ENCODE measurements at places on chromosomes 13 and 19.
A peak's percentile ranks its signal among the peaks of the same experiment; 100 is the strongest.

DNA sequence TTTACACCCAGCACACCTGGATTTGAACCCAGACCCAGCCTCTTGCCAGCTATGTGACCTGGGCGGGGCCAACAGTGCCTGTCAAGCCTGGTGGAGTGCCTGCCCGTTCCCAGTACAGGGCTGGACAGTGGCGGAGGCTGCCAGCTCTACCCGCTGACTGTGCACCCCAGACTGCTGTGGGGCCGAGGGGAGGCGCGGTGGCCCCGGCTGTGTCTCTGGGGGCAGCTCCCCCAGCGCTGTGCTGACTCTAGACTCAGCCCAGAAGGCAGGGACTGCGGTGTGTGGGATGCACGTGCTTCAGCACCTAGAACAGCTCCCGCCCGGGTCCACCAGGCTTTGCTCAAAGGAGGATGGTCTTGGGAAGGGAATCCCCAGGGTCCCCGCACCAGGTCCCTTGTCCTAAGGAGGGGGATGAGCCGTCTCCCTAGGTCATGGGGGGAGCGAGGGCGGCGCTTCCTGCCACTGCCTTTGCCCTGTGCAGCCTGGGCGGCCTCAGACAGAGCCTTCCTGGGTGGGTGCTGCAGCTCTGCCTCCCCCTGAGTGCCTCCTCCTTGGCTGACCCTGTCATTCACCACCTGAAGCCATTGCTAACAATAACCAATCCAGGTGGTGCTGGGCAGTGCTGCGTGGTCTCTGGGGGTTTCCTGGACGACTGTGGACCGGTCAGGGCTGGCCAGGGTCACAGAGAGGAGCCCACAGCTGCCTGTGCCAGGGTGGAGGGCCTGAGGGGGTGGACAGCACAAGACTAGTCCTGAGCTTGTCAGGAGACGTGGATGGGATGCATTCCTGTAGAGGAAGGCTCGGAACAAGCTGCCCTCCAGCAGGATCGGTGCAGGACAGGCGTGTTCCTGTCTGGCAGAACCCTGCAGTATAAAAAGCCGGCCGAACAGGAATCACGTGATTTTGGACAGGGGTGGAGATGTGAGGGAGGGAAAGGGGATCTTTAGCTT, 18.6 kb downstream of the TMEM255B start:
- no peak for DNase-seq

DNA sequence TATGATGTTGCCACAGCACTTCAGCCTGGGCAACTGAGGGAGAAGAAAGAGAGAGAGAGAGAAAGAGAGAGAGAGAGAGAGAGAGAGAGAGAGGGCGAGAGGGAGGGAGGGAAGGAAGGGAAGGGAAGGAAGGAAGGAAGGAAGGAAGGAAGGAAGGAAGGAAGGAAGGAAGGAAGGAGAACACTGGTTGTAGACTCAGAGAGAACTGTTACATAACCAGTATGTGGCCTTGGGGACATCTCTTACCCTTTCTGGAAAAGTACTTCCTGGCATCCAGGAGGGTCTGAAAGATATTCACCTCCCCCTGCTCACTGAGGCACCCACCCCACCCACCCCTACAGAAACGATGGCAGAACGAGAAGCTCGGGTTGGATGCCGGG, 2.7 kb upstream of the ARHGEF1 start:
- DNase-seq = no peak

GRCh38 chr19:48493718-48494401, 17.8 kb downstream of the LMTK3 start:
- no peak for DNase-seq

DNA sequence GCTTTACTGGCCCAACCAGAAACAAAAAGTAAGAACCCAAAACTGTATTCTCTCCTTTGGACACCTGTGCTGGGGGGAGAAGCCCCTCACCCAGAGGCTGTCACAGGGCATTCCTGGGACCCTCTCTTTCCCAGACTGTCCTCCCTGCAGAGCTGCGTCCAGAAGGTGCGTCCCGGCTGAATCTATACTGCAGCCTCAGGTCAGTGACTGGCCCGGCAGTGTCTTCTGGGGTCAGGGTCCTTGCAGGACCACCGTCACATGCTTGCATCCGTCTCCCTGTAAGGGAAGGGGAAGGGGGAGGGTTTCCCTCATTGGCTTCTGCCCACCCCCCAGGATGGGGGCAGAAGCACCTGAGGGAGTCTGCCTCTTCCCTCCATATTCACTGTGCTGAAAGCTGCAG, 76.5 kb downstream of the ATP11A start:
- no peak for DNase-seq

- no peak for DNase-seq
Observed at GRCh38 chr13:29530901-29531300, 64.6 kb downstream of the SLC7A1 start.

GRCh38 chr19:1283207-1283916, 2.3 kb upstream of the EFNA2 start:
- DNase-seq = no peak

GRCh38 chr19:55027472-55028337, 10.4 kb downstream of the GP6 start:
- DNase-seq = no peak

DNA sequence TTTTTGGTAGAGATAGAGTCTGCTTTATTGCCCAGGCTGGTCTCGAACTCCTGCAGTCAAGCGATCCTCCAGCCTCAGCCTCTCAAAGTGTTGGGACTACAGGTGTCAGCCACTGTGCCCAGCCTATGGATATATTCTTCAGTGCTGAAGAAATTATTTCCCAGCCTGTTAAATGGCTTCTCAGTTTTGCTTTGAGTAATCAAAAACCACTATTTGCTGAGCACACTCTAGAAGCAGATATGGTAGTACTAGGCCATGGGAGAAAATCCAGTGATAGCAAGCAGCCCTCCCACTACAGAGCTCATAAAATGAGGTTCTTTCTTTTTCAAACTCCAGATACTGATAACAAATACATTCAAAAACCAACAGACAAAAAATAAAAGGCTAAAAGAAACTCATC, 80.6 kb upstream of the CLDN10 start:
- no peak for DNase-seq

- DNase-seq = no peak
Observed at GRCh38 chr19:30916238-30916637, 433.0 kb downstream of the TSHZ3 start.

GRCh38 chr13:98697791-98698190, 54.7 kb downstream of the SLC15A1 start:
- DNase-seq = no peak

- DNase-seq = no peak
Observed at GRCh38 chr13:43244481-43244880, 221.1 kb downstream of the DNAJC15 start.

DNA sequence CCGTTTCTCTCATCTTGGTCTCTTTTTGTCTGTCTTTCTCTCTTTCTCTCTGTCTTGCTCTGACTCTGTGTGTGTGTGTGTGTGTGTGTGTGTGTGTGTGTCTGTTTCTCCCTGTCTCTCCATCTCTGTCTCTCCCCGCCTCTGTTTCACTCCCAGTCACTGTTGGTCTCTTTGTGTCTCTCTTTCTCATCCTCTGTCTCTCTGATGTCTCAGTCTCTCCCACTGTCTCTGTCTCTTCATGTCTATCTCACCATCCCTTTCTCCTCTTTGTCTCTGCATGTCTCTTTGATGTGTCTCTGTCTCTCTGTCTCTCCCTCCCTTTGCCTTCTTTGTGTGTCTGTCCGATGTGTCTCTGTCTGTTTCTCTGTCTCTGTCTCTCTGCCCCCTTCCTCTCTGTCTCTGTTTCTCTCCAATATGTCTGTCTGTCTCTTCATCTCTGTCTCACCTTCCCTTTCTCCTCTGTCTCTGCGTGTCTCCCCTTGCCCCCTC, 2.5 kb downstream of the NFIC start:
- DNase-seq = no peak

DNA sequence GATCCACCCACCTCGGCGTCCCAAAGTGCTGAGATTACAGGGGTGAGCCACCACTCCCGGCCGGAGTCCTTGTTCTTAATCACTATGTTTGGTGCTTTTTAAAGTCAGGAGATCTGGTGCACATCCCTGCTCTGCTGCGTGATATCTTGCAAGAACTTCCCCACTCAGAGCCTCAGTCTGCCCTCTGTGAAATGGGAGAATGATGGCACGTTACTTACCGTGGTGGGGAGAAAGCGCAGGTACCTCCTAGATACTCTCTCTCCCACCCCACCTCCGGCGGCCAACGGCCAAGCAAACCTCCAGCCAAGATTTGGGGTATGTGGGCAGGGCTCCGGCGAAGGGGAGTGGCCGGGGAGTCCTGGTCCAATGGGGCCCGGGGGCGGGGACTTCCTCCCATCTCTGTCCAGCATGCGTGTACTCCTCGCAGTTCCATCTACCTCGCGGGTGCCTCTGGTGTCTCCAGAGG, at the start of gene RYR1:
TSS of gene RYR1 (plus strand) at position 424 of the 466 bp plus-strand sequence. CDS start 139 bp downstream, outside the sequence.
- peak; percentile 79 for DNase-seq

- DNase-seq = no peak
Observed at GRCh38 chr13:47046706-47047105, 149.9 kb upstream of the HTR2A start.

- no peak for DNase-seq
Observed at GRCh38 chr13:67642657-67643056, 412.5 kb upstream of the PCDH9 start.

DNA sequence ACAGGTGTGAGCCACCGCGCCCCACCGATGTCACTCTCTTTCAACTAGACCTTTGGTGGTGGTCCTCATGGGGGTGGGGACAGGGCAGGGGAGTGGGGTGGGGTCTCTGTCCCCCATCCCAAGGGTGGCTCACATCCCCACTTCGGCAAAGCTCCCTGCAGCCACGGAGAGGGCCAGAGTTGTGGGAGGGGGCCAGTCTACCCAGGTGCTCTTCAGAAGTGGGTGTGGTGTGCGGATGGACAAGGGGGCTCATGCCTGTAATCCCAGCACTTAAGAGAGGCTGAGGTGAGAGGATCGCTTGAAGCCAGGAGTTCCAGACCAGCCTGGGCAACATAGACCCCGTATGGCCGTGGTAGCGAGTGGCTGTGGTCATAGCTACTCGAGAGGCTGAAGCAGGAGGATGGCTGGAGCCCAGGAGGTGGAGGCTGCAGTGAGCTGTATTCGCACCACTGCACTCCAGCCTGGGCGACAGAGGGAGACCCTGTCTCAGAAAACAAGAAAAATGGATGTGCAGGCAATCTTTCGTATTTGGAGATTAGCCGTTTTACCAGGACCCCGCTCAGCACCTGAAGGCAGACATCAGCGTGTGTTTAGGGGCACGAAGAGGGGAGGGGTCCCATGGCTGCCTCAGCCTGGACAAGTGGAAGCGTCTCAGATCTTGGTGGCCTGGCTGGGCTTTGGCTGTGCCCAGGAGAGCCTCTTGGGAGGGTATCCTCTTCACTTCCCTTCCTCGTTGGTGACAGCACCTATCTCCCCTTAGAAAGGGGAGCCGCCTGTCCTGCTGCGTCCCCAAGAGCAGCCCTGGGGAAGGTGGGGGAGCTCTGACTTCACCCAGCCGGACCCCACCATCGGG, 846 bp downstream of the TGFBR3L start:
- no peak for DNase-seq

DNA sequence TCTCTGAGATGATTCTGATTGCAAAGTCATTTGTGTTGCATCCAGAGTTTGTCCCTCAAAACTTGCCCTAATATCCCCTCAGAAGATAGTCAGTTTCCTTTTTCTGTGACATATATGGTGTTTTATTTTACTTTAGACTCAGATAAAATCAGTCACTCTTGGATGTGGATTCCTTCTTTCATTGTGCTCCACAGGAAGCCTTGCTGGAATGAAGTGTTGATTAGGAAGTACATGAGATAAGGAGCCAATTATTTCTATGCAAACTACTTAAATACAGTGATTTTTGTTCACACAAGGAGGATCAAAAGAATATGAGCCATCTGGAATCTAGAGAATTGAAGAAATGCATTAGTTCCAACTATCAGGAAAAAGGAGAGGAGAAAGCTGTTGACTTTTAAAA, 107.6 kb upstream of the RXFP2 start:
- DNase-seq = no peak

GRCh38 chr19:33606556-33606955, 15.2 kb upstream of the CHST8 start:
- no peak for DNase-seq

GRCh38 chr13:77918391-77919245, at the start of gene EDNRB:
Gene EDNRB (minus strand): TSS chr13:77918831. CDS start chr13:77918573, 258 bp downstream.
- peak; percentile 15 for DNase-seq

GRCh38 chr13:30810261-30810701, 74.9 kb downstream of the ALOX5AP start:
- no peak for DNase-seq

GRCh38 chr19:15945301-15945700, 3.5 kb upstream of the OR10H4 start:
- DNase-seq = no peak

DNA sequence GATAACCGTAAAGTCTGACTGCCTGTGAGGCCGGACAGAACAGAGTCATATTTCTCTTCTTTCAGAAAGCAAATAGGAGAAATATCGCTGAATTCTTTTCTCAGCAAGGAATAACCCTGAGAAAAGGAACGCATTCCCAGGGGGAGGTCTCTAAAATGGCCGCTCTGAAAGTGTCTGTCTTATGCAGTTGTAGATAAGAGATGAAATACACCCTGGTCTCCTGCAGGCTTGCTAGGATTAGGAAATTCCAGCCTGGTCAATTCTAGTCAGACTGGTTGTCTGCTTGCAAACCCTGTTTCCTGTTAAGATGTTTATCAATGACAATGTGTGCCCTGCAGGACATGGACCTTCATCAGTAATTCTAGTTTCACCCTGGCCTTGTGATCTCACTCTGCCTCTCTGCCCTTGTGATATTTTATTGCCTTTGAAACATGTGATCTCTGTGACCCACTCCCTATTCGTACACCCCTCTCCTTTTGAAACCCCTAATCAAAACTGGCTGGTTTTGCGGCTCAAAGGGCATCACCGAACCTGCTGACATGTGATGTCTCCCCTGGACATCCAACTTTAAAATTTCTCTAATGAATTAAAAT, 934.8 kb upstream of the SPRY2 start:
- DNase-seq = no peak

DNA sequence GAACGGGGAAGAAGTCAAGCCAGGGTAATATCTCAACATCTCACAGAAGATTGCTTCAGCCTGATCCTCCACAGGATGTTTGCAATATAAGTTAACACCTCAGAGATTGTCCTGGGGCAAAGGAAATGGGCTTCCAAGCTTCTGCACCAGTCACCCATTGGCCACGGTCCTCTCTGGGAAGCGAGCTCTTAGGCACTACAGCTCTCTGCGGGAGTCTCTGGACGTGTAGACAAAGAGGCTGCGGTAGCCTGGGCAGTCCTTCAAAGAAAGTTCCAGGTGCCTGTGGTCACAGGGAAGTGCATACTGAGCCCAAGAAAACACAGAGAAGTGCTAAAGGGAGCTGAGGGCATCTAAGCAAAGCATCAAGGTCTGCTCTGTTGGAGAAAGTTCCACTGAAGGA, 805.7 kb downstream of the DIAPH3 start:
- no peak for DNase-seq

GRCh38 chr19:741506-742131, 9.3 kb upstream of the MISP start:
- peak; percentile 18 for DNase-seq

DNA sequence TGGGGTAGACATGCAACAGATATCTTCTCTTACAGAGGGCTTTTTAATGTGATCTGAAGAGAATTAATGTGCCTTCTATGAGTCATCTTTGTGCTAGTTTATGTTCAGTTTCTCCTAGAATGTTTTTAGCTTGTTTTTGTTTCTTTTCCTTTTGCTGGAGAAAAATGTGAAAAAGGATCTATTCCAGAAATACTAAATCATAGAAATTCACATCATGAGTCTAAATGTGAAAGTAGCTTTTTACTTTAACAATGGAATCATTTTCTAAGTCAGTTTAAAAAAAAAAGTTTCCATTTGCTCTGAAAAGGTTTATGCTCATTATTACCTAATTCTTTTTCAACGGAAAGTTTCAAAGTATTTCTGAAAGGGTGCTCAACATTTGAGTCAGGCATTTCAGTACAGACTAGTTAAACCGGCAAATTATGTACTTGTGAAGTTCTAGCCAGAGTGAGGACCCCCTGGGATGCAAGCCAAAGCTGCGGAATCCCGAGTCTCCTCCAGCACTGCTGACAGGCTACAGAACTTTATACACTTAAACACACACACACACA, 72.9 kb downstream of the SPATA13 start:
- DNase-seq = no peak
